ENCODE measurements at places on chromosomes 13 and 19.

DNA sequence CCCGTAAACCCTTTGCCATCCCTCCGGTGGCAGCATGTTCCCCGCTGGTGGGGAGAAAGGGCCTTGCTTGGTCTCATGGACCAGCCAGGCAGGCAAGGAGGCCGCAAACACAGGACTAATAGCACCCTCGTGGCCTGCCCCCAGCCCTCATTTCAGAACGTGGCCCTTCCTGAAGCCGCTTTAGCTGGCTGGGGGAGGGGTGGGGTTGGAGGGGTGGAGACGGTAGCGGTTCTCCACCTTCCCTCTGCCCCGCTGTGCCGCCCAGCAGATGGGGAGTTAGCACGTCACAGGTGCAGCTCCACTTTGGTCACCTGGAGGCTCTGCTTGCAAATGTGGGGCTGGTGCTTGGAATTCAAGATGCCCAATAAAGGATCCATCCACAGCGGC, 59.3 kb upstream of the URI1 start:
- H3K27me3 ChIP-seq: peaks cover 11% of the 10 kb centered on the region
- no peak overlapping the region for H3K4me3 ChIP-seq
- no peak overlapping the region for H3K27ac ChIP-seq
- no peak for DNase-seq
- no peaks in the 10 kb centered on the region for H3K36me3 ChIP-seq
- peaks cover 3% of the 10 kb centered on the region for H3K4me1 ChIP-seq

DNA sequence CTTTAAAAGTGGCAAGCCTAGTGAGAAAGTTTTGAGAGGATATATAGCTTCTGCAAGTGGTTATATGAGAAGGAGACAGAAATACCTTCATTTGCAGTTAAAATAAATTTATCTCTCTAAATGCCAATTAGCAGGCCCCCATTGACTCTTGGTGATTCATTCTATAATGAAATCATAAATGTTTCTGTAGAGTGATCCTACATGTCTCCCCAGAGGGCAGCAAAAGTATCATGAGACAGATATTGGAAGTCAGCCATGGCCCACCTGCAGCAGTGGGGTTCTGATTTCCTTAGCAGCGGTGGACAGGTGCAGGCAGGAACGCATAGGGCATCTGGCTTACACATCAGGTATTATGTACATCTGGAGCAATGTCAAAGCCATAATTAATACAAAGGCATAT, 385.4 kb upstream of the SLC10A2 start:
- no peak overlapping the region for H3K4me3 ChIP-seq
- DNase-seq: no peak
- no peaks in the 10 kb centered on the region for H3K27me3 ChIP-seq
- no peaks in the 10 kb centered on the region for H3K36me3 ChIP-seq
- H3K4me1 ChIP-seq: no peaks in the 10 kb centered on the region
- H3K27ac ChIP-seq: no peak overlapping the region

GRCh38 chr13:75715601-75716523, 79.7 kb downstream of the LMO7 start:
- H3K36me3 ChIP-seq: no peaks in the 10 kb centered on the region
- H3K4me1 ChIP-seq: no peaks in the 10 kb centered on the region
- H3K27ac ChIP-seq: no peak overlapping the region
- no peak overlapping the region for H3K4me3 ChIP-seq
- no peaks in the 10 kb centered on the region for H3K27me3 ChIP-seq

GRCh38 chr13:109131698-109132257, 502.4 kb downstream of the MYO16 start:
- H3K27me3 ChIP-seq: no peaks in the 10 kb centered on the region
- no peak overlapping the region for H3K27ac ChIP-seq
- DNase-seq: no peak
- no peaks in the 10 kb centered on the region for H3K36me3 ChIP-seq

- no peak overlapping the region for H3K4me3 ChIP-seq
- H3K27me3 ChIP-seq: no peaks in the 10 kb centered on the region
- H3K4me1 ChIP-seq: no peaks in the 10 kb centered on the region
- no peaks in the 10 kb centered on the region for H3K36me3 ChIP-seq
These were observed 91.7 kb downstream of the FAM216B start for GRCh38 chr13:42873081-42873480.

DNA sequence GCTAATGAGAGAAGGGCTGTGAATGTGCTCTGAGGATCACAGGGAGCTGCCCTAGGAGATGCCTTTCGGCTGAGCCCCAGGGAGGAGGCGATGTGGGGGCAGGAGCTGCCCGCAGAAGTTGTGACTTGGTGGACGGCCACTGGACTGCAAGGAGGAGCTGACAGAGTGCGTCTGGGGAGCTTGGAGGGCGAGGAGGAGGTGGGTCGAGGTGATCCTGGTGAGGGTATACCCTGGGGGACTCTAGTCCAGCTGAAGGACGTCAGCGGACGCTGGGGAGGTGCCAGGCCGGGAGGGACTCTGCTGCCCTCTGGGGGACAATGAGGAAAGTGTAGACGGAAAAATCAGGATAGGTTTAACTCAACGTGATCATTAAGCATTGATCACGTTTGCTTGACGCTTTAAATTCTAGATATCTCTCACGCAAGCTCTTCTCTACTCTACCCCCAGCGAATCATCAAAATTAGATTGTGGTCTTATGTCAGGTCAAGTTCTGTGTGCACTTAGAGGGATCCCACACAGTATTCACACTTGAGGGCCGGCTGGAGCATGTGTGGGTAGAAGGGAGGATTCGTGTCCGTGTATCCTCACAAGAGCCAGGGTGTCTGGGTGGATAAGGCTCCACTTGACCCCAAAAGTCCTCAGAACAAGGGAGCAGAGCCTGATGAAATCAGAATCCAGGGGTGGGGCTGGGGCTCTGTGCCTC, 3.3 kb upstream of the CEACAM7 start:
- H3K27me3 ChIP-seq: peaks cover 29% of the 10 kb centered on the region
- no peak overlapping the region for H3K4me3 ChIP-seq
- no peak overlapping the region for H3K27ac ChIP-seq

GRCh38 chr19:33397536-33398360, 24.2 kb downstream of the CEBPG start:
- H3K4me3 ChIP-seq: no peak overlapping the region
- no peaks in the 10 kb centered on the region for H3K36me3 ChIP-seq
- no peak for DNase-seq
- peaks cover 3% of the 10 kb centered on the region for H3K4me1 ChIP-seq
- H3K27ac ChIP-seq: no peak overlapping the region

DNA sequence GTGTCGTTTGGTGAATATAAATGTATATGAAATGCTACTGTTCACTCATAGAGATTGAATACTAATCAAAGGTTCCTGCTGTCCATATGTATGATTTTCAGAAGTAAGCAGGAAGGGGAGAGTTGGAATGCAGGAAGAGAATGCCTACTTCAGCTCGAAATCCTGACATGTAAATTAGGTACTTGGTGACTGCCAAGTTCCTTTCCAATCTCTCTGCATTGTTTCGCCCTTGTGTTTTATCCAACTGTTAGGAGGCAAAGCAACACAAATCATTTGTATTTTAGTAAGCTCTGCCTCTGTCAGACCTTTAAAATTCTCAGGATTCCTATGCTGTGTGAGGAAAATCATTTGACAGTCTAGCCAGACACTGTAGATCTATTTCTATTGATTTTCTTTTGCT, 9.0 kb downstream of the STARD13 start:
- no peaks in the 10 kb centered on the region for H3K4me1 ChIP-seq
- H3K27ac ChIP-seq: no peak overlapping the region
- no peak for DNase-seq
- no peaks in the 10 kb centered on the region for H3K27me3 ChIP-seq

DNA sequence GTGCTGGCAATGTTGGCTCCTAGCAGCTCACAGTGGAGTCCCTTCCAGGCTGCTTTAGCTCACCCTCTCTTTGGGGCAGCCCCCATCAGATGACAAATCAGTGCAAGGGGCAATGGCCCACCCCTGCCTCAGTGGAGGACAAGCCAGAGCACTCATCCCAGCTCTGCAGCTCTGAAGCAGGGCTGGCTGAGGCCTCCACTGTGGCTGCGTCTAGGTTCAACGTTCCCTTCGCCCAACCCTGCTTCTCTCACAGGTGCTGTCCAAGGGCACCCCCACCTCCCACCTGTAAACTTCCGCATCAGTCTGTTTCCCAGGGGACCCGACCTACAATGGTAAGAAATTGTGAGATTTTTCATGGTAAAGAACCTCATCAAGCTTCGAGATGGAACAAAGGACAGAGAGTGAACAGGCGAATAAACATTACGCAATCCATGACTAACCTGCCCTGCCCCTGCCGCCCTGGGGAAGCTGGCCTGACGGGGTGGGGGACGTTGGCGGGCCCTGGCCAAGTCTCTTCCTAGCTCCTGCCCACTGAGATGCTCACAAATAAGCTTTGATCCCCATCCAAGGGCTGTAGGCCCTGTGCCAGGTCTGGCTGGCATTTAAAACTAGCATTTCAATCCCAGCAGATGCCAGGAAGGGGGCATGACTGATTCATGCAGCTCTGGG, 40.5 kb downstream of the DZIP1 start:
- peaks cover 5% of the 10 kb centered on the region for H3K27me3 ChIP-seq
- H3K27ac ChIP-seq: no peak overlapping the region
- DNase-seq: no peak
- H3K4me1 ChIP-seq: no peaks in the 10 kb centered on the region
- no peaks in the 10 kb centered on the region for H3K36me3 ChIP-seq
- no peak overlapping the region for H3K4me3 ChIP-seq

- H3K36me3 ChIP-seq: no peaks in the 10 kb centered on the region
- DNase-seq: no peak
These were observed 58.8 kb upstream of the UBL3 start for GRCh38 chr13:29909081-29909730.

Measured in CD4-positive, alpha-beta T cell (primary cell).